ENCODE measurements at places on chromosomes 6 and 20. TPM values are rescaled to one million over a fixed set of nuclear protein-coding genes. Genes with fewer than 3 reads are reported as not detected.

Gene CD93
- 8.1 TPM for total RNA-seq

Gene SLC22A2
- not detected for total RNA-seq

Gene ASIP
- total RNA-seq: not detected

Gene TCP11
- 4.2 TPM for total RNA-seq

Gene SMLR1
- total RNA-seq: not detected

Gene LRRN4
- total RNA-seq: 0.80 TPM

Gene SYCP2L
- total RNA-seq: 5.2 TPM

Gene ZSCAN23
- total RNA-seq: 5.9 TPM

Gene GRM1
- total RNA-seq: not detected

Gene STX11
- total RNA-seq: 13.4 TPM

Gene ZC2HC1B
- not detected for total RNA-seq

Gene HRH3
- total RNA-seq: not detected

Gene PRPF6
- total RNA-seq: 70.7 TPM

Gene PSMB9
- total RNA-seq: 18.9 TPM

Gene CPXM1
- 5.1 TPM for total RNA-seq

Gene BTNL2
- not detected for total RNA-seq

Gene LCA5
- total RNA-seq: 1.8 TPM

Gene FRS3
- 1.9 TPM for total RNA-seq

Gene MYLK2
- not detected for total RNA-seq

Gene HLA-A
- total RNA-seq: 546 TPM

Gene STK35
- 25.5 TPM for total RNA-seq

Gene SCRT2
- not detected for total RNA-seq

Gene FAM162B
- 1.4 TPM for total RNA-seq

Gene FILIP1
- total RNA-seq: 2.3 TPM

Gene NKX2-2
- not detected for total RNA-seq

Gene COL20A1
- total RNA-seq: not detected

All from suprapubic skin (tissue), 4 donors.